ENCODE measurements at places on chromosomes 7 and 10.

DNA sequence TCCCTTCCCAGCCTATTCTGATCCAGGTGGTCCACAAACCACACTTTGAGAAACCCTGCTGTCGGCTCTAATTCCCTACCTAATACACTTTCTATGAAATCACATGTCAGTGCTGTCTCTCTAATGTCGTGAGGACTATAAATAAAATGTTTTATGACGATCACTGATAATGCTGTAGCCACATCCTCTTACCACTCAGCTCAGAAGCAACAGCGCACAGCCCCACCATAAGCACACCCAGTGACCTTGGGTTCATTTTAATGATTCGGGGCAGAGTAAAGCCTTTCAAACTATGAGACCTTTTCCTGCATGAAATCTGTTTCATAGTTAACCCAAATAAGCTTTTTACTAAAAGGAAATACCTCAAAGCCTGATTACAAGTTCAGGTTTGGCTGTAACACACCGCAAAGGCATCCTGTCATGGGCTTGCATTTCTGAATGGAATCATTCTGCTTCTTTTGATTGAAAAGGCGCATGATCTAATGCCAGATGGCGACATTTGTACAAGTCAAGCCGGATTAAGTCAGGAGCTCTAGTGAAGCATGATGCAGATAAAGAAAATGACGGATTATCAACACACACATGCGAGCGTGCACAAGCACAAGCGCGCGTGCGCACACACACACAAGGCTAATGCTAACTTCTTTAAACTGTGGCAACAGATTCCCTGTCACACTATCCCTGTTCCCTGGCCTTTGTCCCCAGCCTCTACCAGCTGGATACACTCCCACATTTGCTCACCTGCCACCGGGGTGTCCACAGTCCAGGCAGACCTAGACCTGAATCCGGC, 180.5 kb upstream of the PDE1C start:
- DNase-seq: no peak

GRCh38 chr10:80518143-80518806, 19.4 kb upstream of the SH2D4B start:
- no peak for DNase-seq

- no peak for DNase-seq
Measured at GRCh38 chr10:5493691-5494090, 5.7 kb downstream of the CALML5 start.

- DNase-seq: no peak
Measured at GRCh38 chr7:142471820-142472219, 214.0 kb upstream of the PRSS58 start.
